T-helper 17 cell (primary cell): ENCODE measurements at places on chromosomes 2 and 18.

- no peak for DNase-seq
These were observed 27.6 kb downstream of the HK2 start for GRCh38 chr2:74861531-74861930.

GRCh38 chr2:217383620-217384019 lies 523.8 kb upstream of the TNP1 start:
- no peak for DNase-seq

- DNase-seq = no peak
These were observed 35.7 kb downstream of the AMER3 start for GRCh38 chr2:130790804-130791616.

DNA sequence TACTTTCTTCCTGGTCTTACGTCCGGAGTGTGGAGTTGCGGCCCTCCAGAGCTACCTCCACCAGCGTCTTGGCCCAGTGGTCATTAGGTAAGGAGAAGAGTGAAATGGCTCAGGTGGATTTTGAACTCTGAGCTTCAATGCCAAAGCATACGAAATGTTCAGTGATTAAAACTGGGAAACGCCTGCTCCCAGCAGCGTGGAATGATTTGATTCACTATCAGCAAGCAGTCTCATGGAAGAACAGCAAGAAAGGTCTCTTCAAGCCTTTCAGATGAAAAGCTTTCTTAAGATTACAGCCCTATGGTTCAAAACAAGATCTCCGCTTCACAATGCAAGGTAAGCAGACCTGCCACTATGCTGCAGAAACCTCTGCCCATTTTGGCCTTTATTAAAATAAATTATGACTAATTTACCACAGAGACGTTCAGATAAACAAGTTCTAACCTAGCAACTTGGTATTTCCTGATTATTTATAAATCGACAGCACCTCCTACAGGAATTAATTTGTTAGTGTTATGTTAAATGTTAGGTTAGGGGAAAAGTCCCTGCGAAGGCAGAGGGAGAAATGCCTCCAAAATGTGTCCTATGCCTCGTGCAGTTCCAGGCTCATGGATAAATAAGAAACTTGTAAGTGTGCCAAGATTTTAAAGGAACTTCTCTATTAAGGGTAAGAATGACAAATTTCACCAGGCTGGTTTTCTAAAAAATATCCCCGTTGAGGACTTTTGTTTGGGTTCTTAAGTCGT lies 10.1 kb downstream of the SP9 start:
- no peak for DNase-seq

DNA sequence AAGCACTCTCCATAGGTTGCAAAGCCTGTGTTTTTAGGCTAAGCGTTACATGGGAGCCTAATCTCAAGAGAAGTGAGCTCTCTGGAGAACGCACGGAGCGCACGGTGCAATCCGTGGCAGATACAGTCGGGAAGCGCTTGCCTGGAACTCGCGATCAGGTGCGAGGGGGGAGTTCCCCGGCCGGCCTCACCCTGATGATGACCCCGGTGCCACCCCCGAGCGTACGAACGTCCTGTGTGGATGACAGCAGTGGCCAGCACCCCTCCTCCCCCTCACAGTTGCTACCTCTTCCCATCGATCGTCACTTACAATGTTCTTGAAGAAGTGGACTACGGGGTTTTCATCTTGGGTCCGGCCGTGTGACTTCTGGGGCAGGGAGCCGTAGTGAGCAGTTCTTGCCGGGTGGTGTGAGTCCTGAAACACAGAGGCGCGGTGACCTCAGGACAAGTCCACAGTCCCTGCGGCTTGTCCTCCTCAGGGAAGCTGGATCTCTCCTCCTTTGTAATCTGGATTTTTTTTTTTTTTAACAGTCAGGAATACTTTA lies 142.9 kb downstream of the MBP start:
- no peak for DNase-seq

DNA sequence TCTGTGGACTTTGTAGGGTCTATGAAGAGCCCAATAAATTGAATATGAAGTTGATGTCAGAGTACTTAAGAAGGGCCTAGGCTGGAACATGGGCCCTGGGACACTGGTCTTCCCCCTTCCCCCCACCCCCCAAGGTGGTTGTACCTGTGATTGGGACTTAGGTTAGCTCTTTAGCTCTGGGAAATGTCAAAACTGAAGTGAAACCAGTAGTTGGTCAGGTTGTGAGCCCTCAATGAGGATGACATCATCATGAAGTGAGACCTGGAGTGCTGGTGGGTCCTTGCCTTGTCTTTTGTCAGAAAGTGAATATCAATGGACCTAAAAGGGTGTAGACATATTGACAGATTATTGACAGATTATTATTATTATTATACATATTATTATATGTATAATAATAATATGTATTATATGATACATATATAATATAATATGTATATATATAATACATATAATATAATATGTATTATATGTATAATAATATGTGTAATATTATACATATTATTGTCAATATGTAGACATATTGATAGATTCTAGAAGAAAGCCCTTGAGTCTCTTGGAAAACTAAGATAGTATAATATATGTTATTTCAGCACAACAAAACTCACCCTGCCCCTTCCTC lies 5.4 kb downstream of the MARS2 start:
- no peak for DNase-seq
